T-helper 1 cell (primary cell): ENCODE measurements at places on chromosomes 16 and 17.

DNA sequence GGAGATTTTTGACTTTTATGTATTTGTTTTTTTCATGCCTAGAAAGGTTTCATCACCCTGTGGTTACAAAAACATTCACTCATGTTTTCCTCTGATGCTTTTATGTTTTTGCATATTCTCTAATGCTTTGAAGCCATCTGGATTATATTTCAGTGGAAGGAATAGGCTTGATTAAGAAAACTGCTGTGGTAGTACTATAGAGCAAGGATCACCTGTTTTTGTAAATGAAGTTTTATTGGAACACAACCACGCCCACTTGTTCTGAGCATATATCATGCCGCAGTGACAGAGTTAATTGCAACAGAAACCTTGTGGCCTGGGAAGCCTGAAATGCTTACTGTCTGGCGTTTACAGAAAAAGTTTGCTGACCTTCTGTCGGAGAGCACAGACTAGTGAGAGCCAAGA, 11.5 kb downstream of the COX10 start:
- no peak for DNase-seq

- no peak for DNase-seq
Measured at GRCh38 chr16:89383095-89384003, 107.0 kb downstream of the ANKRD11 start.

- no peak for DNase-seq
Measured at GRCh38 chr17:43175213-43176118, 4.5 kb downstream of the NBR1 start.

DNA sequence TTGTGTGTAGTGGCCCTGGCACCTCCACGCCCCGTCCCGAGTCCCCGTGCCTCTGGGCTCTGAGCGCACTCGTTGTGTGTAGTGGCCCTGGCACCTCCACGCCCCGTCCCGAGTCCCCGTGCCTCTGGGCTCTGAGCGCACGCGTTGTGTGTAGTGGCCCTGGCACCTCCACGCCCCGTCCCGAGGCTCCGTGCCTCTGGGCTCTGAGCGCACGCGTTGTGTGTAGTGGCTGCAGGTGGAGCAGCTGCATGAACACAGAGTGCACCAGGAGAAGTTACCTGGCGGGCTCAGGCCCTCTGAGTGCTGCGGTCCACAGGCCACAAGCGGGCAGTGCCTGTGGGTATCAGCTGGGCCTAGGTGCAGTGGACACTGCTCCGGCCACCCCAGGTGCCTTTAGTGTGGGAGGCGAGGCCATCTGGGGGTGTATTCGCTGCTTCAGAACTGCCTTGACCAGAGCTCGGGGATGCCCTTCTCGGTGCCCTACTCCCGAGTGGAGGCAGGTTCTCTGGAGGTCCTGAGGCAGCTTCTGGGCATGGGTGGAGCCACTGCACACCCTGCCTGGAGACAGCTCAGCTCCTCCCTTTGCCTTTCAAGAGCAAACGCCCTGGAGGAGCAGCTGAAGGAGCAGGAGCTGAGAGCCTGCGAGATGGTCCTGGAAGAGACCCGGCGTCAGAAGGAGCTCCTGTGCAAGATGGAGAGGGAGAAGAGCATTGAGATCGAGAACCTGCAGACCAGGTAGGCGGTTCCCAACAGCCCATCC, 17.3 kb upstream of the CAPN15 start:
- no peak for DNase-seq

DNA sequence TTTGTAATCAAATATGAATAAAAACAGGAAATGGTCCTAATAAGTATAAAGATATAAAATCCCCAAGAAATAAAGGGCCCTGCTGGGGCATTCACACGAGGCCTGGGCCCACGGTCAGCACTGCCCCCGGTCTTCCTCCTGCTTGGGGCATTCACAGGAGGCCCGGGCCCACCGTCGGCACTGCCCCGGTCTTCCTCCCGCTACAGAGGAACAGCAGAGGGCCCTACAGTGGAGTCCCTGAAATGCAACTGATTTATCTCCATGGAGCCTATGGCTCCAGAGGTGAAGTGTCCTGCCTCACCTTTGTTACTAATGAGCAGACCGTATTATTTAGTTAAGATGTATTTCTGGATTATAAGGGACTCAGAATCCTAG, 46.5 kb downstream of the MAP1LC3B start:
- DNase-seq: no peak
